ENCODE measurements at places on chromosomes 12 and 14.

DNA sequence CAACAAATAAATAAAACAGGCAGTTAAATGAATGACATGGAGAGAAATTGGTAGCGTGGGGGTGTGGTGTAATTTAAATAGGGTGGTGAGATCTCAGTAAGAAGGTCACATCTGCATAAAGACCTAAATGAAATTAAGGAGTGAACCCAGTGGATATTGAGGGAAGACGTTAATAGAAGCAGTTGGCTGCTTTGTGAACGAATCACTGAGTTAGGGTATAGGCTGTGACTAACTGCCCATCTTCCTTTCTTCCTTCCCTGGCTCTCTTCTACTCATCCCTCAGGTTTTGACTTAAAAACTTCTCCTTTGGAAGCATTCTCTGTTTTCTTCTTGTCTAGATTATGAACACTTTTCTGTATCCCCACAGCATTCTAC, 64.7 kb downstream of the BTG1 start:
- DNase-seq = no peak

- no peak for DNase-seq
Measured at GRCh38 chr12:64639466-64639865, 29.2 kb downstream of the RASSF3 start.

DNA sequence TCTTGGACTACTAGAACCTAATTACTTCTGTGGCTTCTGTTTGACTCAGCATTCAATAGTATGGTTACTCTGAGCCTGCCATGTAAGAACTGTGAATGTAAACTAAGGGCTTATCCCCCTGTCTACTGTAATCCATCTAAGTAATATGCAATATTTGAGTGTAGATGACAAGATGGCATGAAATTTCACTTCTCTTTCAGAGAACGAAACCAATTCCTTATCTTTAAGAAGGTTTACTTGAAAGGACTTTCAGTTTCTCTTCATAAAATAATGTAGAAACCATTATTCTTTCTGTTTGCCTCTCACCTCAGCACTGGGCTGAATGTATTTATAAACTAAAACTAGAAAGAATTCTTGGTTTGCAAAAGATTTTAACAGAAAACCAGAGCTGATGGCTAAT, 60.4 kb upstream of the ARID2 start:
- no peak for DNase-seq

DNA sequence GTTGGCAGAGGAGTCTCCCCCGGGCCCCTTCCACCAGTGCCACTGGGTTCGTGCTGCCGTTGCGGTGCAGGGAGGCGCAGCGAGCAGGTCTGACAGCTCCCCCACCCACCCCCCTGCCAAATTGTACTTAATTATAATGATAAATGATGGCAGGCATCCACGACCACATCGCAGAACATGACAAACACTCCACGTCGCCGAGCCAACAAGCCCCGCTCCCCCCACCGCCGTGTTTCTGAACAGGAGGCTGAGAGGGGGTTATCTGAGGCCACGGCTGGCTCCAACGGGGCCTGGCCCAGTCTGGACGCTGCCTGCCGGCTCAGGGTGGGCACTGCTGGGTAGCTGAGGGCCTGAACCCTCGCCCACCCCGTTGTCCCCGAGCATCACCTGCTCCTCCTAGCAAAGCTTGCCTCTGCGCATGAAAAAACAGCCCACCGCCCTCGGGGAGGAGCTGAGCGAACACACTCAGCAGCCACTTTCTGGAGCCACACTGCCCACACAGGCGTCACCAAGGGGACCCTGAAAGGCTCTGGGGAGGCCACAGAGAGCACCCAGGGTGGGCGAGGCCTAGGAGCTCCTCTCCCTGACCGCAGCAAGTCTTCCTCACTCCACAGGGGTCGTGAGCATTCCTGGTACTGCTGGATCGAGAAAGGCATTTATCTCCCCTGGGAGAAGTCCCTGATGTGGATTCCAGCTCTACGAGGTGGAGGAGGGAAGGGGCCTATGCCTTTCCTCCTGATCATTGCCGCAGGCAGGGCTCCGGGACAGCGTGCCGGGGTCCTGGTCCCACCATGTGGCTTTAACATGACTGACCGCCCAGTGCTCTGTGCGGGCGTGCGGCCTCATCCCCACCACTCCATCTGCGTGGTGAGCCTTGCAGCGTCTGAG, 35.4 kb upstream of the DIO3 start:
- peak; percentile 60 for DNase-seq

DNA sequence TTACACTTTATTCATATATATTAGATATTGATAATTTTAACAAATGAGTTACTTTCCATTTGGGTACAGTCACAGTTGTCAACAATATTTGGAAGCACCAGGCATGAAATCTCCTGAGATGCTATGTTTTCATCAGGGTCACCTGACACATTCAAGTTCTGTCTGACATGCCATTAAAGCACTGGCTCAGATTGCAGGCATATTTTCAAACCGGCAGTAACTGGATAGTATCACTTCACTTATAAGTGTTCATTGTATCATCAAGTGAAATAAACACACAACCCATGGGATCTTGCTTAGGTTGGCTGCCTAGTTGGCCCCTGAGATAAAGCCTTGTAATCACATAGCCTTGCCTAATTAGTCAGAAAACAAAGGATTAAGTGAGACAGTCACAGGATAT, 4.8 kb downstream of the IFNG start:
- DNase-seq = no peak

DNA sequence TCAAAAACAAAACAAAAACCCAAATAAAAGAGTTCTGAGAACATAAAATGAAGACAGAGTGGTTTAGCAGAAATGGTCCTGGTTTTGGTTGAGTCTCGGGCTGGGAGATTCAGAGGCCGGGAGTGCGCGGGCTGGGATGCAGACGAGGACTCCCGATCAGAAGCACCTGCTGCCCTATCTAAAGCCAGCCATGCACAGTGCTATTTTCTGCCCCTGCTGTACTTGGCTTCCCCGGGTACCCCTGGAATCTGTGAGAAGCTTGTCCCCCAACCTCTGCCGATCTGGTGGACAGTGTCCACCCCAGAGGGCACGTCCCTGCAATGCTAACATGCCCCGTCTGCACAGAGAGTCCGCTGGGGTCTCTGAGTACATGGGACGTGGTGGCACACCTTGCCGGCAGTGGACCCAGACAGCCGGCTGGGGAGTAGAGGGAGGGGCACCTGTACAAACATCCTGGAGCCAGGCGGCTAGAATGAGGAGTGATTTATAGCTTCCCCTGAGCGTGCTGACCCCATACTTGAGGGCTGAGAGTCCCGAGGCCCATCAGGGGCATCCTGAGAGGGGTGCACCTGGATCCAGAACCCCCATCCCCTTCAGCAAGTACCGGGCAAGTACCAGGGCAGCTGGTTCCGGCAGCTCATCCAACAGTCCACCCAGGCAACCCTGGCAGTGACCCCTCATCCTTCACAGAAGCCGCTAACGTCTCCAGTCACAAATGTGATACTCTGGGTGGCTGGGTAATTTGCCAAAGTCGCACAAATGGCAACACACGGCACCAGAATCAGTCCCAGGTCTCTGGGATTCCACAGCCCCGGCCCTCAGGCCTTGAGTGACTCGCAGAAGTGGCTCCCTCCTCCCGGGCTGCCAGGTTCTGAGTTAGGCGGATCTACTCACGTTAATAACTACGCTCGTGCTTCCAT, 37.1 kb downstream of the CHGA start:
- no peak for DNase-seq

DNA sequence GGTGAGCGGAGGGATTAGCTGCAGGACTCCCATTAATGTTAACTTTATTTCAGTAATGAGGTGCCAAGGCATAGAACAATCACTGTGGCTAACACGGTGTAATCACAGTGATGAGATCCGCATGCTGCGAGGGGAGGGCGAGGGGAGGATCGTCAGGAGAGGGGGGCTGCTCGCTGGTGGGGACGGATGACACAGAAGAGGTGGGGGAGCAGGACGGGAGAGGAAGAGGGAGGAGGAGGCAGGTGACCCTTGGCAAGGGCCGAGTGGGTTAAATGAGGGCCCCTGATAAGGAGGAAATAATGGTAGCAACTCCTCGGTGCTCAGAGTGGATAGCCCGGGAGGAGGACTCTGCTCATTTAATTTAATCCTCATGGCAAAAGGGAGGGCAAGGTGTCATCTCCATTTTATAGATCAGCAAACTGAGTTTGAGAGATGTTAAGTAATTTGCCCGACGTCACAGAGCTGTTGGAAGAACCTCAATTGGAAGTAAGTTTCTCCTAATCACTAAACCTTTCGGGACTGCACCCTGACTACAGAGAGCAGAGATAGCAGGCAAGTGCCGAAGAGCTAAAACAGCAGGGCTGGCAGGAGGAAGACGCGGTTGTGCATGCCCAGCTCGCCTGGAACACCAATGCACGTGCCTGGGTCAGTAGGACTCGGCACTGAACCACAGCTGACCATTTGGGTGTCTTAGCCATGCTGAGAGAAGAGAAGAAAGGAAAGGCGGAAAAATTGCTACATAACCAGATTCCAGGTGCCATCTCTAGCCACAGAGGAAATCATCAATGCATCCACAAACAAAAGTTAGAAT, 43.0 kb downstream of the SPRING1 start:
- DNase-seq = no peak

DNA sequence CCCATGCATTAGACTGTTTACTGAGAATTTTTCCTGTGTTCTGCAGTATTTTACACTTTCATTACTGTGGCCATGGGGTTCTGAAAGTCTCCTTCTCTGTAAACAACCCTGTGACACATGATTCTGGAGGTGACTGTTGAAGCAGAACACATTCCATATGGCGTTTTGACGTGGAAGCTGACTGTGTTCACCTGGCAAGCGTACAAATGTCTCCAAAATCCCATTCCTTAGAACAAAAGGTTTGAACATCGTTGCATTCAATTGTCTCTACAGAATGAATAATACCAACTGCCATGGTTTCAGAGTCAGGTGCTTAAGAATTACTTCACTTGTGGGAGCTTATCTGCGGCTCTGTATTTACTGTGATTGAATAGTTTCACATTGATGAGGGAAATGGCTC, 485.6 kb upstream of the TMEM132C start:
- DNase-seq = no peak

DNA sequence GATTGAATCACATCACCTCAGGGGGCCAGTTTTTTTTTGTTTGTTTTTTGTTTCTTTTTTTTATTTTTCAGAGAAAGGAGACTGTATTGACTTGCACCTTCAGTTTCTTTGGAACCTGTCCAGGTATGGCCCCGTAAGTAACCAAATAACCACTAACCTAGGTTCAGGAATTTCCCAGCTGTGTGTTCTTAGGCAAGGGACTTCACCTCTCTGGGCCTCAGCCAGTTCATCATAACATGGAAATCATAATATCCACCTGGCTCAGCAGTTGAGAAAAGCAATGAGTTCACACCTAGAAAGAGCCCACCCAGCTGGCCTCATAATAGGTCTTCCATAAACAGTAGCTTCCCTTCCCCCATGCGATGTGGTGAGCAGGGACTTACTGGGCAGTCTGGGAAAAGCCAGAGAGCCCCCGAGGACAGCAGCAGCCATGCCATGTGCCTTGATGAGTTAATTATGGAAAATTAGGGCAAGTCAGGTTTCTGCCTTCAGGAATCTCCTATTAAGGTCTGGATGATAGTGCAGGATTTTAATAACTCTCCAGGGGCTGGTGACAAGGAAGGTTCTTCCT, 27.4 kb upstream of the WSCD2 start:
- no peak for DNase-seq

GRCh38 chr12:93139028-93139665, 210.1 kb upstream of the EEA1 start:
- no peak for DNase-seq

DNA sequence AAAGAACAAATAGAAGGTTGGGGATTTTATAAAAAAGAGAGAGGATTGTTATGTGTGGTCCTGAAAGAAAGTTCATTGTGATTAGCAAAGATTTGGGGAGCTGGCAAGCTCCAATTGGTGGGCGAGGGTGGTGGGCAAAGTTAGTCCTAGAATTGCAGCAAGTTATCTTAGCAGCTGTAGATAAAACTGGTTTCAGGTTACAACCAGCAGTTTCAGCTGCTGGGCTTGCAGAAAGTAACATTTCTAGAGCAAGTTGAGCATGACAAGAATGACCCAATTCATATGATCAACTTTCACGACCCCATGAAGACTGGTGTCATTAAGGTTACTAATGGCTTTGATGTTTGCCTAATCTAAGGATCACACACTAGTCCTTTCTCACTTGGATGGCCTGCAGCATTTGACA, 177.9 kb upstream of the NUDT4 start:
- DNase-seq = no peak

GRCh38 chr14:101025696-101026095, 122.2 kb upstream of the RTL1 start:
- no peak for DNase-seq

DNA sequence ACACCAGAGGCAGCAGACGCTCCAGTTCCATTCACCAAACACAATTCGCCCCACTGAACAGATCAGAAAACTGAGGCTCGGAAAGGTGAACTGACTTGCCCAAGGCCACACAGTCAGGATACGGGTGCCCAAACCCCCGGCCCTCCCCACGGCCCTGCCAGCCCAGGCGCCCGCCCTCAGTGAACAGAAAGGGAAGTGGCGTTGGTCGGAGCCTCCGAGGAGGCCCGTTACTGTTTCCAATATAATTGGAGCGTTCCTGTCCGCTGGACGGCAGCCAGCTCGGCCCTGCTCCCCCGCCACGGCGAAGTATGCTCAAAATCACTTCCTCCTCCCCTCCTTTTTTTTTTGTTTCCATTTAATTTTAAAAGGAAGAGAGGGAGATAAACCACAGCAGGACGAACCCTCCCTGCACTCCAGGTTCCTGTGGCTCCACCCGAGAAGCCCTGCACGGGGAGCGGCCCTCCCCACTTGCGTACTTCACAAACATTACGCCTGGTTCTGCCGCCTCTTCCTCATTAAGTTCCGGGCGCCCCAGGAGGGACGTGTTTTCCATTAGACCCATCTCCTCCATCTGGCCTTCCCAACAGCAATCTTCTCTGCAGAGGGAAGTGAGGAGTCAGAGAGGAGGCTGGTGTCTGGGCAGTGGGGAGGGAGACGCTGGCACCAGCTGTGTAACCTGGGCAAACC, 61.1 kb downstream of the NCOR2 start:
- peak; percentile 89 for DNase-seq

DNA sequence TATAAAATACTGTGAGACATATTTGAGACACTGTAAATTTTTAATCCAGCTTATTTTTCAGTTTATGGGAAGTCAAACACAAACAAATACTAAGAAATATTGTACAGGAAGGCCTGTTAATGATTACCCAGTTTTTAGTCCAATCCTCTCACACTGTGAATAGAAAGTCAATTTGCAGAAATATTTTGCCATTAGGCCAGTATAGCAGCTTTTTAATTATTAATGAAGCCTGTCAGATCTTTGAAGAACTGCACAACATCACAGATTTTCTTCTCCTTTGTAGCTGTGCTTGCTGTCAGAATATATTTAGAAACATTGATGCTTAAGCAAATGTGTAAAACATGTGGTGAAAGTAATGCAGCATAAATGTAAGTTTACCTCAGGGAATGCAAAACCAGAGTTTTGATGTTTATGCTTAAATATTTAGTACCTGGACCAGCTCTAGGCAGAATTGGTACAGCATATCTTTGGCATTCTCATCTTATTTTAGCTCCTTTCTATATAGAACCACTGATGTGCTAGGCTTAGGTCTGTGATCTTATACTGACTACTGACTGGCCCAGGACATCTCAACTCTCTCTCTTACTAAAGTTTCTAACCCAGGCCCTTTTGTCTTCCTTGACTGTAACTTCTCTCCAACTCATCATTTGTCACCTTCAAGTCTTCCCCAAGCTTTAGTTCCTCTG, 230.8 kb upstream of the NAV3 start:
- DNase-seq = no peak

Data from NCI-H2227 treated with DMSO at 0.1 percent for 48 hours (cell line).